NCI-H446 (cell line): ENCODE measurements at places on chromosomes 12 and 14.
A peak's percentile ranks its signal among the peaks of the same experiment; 100 is the strongest.

GRCh38 chr12:46108721-46109120 is 118.3 kb upstream of the SCAF11 start:
- no peak for DNase-seq

GRCh38 chr12:132450418-132451171 is 39.4 kb upstream of the FBRSL1 start:
- DNase-seq = peak; percentile 55

- DNase-seq = no peak
Observed at GRCh38 chr12:123062681-123063486, 82.4 kb downstream of the ARL6IP4 start.

- DNase-seq = no peak
Observed at GRCh38 chr14:38255673-38256532, at the start of gene CLEC14A. Gene CLEC14A (minus strand): TSS chr14:38256093. CDS start chr14:38256022, 71 bp downstream.

GRCh38 chr12:41311883-41312282 is 123.8 kb downstream of the PDZRN4 start:
- no peak for DNase-seq

GRCh38 chr14:63911404-63911803 is 58.6 kb downstream of the SYNE2 start:
- DNase-seq = no peak

DNA sequence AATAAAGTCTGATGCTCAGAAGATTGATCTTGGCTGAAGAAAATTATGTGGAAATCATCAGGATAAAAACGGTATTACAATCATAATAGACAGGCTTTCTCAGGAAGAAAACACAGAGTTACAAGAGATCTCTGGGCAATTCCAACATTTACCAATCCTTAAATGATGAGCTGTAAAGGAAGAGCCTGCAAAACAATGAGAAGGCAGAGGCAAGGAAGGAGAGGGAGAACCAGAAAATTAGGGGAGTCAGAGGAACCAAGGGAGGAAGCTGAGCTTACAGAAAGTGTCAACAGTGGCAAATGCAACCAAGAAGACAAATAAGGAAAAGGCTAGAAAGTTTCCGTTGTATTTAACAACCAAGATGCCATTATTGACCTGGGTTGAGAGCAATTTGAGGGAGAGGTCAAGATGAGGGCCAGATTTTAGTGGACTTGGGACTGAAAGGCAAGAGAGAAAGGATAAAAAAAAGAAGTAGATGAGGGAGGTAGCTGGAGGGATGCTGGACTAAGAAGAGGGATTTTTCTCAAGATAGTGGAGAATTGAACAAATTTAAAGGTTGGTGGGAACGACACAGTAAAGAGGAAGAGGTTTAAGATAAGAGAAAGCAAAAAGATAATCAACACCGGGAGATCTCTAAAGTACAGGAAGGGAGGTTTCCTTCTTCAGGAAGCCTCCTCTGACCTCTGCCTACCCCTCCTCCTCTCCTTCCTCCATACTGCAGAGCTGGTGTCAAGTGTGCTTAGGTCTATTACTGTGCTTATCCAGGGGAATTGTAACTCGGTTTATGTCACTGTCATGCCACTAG is 116.9 kb downstream of the DUSP6 start:
- DNase-seq = no peak

DNA sequence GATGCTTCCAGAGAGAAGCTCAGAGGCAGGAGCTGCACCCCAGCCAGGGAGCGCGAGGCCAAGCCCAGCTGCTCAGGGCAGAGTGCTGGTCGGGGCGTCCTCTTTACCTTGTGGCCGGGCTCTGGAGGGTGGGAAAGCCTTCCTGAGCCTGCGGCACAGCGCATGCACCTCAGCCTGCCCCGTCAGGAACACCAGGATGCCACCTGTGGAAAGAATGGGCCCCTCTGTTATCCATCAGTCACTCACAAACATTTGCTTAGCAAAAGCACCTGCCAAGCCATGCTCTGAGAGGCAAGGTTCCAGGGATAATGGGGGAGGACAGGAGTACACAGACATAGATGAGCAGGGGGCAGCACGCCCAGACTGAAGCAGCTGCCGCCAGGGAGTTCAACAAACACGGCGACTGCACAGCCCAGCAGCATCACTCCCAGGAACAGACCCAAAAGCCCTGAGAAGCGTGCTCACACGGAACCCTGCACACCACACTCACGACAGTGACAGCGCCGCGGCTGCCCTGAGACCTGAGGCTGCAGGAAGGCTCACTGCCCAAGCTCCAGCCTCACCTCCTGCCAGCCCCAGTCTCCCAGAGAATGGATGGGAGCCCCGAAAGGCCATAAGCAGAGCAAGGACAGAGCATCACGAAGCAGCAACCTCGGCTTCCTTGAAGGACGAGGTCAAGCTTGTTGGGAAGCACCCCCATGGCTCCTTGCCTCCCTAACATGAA is 21.8 kb downstream of the DHX37 start:
- DNase-seq = no peak

- DNase-seq = no peak
Observed at GRCh38 chr12:29709054-29709453, 74.7 kb downstream of the TMTC1 start.

DNA sequence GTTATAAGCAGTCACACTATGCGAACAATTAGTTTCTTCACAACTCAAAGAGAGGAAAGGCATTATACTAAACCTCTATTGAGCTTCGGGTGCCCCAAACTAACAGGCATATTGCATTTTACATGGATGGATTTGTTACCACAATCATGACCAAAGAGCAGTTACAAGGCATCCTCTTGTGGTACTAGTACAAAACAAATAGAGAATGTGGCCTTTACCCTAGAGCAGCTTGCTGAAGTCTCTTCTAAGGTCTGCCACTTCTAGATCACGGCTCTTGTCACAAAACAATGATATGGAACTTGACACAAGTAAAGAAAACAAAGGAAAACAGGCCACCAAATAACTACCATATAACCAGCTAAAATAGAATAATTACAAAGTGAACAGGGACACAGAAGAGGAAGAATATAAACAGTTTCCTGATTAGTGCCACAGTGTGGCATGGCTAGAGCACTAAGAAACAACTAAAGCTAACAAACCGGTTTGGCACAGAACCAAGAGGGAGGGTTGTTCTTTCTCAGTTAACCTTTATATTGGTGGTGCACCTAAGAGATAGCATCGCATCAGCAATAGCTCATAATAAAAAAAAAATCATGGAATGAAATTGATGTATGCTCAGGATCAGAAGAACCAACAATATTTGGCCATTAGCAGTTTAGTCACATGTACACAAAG is 209.7 kb upstream of the ATP2B1 start:
- DNase-seq = no peak

DNA sequence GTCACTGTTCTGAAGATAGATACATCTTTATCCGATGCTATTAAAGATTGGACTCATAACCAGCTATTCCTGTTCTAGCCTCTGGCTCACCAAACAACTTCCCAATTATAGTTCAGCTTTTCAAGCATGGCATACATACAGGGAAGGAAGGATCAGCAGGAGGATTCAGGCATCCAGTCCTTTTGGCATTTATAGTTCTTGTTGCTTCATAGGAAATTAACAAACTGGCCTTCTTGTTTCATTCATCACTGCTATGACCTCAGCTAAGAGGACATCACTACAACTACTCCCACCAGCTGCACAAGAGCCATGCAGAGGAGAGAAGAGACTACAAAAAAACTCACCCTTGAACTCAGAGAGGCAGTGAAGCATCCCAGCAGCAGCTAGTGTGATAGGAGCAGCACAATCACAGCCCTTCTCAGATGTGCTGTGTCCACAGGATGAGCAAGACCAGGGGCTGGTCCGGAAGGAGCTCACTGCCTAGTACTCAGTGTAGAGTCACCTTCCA is 100.5 kb downstream of the SPTSSA start:
- DNase-seq = no peak

DNA sequence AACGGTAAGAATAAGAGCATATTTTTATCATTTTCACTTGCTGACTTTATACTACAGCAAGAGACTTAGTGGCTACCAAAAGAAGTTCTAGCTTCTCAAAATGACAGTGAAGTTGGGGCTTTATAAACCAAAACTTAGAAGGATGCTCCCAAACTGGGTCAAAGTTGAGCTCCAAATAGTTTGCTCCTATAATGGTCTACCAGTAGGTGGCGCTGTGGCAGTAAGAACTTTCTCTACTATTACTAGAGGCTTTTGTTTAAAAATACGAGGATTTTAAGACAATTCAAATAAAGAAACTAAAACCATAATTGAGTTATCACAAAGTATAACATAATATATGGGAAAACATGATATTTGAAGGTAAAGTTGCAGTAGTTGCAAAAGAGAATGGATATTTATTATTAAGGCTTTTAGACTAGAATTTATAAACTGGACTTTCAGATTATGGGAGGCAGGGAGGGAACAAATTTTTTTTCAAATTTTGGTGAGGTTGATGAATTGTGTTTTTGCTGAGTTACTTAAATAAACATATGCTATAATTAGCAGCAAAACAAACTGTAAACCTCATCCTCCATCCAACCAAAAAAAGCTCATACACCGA is 75.0 kb downstream of the TGFB3 start:
- peak; percentile 55 for DNase-seq

- DNase-seq = no peak
Observed at GRCh38 chr14:76926521-76927251, 100.5 kb downstream of the LRRC74A start.

DNA sequence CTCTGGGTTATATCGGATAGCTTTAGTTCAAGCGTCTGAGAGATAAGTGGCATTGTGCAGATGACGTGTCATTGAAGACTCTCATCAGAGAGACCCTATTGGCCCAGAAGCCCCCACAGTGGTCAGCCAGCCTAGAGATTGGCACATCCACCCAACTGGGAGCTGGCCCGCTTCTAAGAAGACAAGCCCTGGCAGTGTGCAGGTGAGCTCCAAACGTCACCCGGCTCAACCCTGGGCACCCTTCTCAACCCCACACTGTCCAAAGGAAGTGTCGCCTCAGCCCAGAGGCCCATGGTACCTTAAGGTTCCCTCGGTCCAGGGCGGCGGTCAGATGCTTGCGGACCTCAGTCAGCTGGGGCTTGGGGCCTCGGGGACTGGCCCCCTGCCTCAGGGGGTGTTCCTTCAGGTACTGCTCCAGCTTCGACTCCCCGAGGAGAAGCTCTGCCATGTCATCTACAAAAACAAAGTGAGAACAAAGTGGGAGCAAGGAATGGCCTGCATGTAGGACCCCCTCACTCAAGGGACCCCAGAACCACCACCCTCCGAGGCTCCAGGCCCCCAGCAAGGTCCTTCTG is 30.3 kb downstream of the TTC7B start:
- DNase-seq = no peak

DNA sequence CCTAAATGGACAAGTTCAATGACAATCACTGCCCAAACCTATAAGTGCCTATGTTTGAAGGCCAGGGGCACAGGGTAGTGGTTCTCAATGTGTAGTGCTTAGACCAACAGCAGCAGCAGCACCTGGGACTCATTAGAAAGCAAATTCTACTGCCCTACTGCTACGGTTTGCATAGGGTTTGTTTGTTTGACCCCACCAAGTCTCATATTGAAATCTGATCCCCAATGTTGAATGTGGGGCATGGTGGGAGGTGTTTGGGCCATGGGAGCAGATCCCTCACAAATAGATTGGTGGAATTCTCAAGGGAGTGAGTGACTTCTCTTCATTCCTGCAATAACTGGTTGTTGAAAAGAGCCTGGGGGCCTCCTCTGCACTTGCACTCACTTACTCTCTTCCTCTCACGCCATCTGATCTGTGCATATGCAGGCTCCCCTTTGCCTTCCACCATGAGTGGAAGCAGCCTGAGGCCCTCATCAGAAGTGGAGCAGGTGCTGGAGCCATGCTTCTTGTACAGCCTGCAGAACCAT is 39.5 kb downstream of the PPM1H start:
- no peak for DNase-seq

- DNase-seq = no peak
Observed at GRCh38 chr12:53328043-53328435, 6.6 kb upstream of the AAAS start.

DNA sequence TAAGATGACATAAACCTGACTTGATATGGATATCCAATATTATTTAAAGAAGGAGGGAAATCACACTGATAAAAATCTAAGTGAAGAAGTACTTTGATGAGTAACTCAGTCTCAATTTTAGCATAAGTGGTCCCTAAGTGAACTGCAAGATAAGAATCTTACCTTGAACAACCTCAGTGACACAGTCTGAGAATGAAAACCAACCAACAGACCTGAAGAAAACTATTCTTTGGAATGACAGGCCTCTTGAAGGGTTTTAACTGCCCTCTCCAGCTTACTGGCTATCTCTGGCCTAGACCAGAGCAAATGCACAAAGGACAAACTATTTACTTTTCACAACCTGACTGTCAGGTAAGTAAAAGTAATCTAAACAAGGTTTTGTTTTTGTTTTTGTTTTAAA is 44.7 kb downstream of the CPM start:
- DNase-seq = no peak

DNA sequence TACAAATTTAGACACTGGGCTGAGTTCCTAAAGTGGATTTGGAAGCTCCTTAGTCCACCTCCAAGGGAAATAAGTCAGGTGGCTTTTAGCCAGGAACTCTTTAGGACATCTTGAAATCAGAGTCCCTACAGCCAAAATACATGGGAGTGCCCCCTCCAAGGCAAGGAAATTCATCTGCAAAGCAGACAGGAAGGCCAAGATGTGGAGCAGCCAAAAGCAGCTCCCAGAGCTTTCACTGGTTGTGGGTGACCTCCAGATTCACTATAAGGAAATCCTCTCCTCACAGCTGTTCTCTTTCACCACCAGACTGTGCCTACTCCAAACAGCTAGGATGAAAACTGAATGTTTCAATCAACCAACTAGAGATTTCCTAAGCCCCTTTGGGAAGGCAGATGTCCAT is 6.6 kb downstream of the TTC9 start:
- DNase-seq = no peak

DNA sequence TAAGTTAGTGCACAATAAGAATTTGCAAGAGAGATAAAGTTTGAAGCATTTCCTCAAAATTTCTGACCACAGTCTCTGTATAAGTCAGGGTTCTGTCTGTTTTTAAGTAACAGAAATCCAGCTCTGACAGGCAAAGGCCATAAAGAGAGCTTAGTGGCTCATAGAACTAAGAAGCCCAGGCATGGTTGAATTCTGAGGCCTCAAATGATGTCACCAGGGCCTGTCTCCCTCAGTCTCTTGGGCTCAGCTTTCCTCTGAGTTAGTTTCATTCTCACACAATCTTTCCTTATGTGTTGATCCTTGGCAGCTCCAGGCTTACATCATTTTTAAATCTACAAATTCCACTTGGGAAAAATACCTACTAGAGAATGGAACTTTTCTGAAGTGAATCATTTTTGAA is 173.4 kb upstream of the ATP2B1 start:
- no peak for DNase-seq

- DNase-seq = peak; percentile 19
Observed at GRCh38 chr14:26191123-26191522, 406.7 kb downstream of the NOVA1 start.

DNA sequence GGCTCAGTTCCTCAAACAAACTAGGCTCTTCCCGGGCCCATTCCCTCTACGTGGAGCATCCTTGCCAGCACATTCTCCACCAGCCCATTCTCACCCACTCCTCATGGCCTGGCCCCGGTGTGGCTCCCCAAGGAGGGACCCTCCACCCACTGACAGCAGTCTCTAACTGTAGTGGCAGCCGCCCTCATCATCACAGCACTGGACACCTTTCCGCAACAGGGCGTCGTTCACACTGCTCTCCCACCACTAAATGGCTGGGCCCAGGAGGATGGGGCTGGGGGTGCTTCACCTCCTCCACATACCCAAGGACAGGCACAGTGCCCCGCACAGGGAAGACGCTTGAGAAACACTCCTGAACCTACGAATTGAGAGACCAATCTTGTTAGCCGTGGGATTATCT is 123.0 kb downstream of the RIMBP2 start:
- DNase-seq = no peak

- no peak for DNase-seq
Observed at GRCh38 chr14:103199124-103199523, 75.9 kb downstream of the TNFAIP2 start.
